ENCODE measurements at places on chromosomes 13 and 19.

DNA sequence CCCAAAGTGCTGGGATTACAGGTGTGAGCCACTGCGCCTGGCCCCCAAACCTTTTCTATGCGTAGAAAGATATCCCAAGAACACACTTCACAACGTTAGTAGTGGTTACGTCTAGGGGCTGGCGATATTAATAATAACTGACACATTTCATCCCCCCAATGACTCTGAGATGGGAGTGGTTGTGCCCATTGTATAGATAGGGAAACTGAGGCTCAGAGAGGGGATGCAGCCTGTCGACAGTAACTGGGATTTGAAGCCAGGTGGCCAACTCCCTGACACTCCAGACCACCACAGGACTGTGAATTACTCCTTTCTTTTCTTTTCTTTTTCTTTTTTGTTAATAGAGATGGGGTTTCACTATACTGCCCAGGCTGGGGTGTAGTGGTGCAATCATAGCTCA lies 25.3 kb upstream of the PTPRS start:
- no peak for DNase-seq

- DNase-seq = no peak
Measured at GRCh38 chr19:3034406-3034655, 5.3 kb upstream of the TLE2 start.

DNA sequence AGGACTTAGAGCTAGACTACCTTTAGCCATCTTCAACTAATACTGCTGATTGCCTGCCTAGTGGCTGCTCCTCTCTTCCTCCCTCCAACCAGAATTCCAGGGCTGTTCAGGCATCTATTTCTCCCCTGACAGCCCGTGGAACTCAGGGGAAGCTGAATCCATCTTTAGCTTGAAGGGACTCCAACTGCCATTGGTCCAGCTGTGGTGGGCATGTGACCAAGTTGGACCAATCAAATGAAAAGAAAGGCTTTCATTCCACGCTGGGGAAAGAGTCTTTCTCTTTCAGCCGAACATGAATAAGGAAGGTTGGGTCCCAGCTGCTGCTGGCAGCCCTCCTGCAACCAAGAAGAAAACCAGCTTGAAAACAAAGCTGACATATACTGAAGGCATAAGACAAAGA lies 168.5 kb upstream of the OBI1 start:
- no peak for DNase-seq

GRCh38 chr19:46980761-46981160 lies 38.9 kb upstream of the NPAS1 start:
- no peak for DNase-seq

- DNase-seq = no peak
Measured at GRCh38 chr19:10769533-10770491, 51.9 kb downstream of the DNM2 start.

DNA sequence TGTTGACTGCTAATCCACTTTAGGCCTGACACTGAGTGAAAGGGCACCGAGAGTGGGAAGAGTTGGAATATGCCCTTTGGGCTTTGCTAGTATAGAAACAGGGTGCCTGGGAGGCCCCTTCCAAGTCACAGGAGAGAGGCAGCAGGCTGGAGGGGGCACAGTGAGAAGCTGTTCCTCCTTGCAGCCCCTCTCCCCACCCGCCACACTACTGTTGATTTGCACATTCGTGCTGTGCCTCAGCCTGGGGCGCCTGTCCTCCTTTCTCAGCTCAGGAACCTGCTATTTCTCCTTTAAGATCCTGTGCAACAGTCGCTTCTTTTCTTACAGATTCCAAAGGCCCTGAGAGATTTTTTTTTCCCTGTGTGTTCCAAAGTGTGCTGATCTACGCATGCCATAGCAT lies 2.8 kb upstream of the B3GLCT start:
- DNase-seq = no peak

DNA sequence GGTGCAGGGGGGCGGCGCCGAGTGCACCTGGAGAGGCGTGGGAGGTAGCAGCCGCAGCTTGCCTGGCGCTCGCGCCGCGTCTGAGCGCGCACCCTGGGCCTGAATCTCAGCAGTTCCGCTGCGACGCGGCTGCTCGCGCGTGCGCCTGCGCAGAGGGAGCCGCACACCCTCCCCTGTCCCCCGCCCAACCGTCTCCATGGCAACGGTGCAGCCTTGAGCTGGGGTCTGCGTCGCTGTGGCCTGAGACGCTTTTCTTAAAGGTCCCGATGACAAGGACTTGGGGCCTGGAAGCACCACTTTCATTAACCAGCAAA lies at the start of gene PNMA8B:
TSS of gene PNMA8B (minus strand) at position 82 of the 314 bp plus-strand sequence. CDS start 402 bp downstream, outside the sequence.
- DNase-seq = peak; percentile 53

DNA sequence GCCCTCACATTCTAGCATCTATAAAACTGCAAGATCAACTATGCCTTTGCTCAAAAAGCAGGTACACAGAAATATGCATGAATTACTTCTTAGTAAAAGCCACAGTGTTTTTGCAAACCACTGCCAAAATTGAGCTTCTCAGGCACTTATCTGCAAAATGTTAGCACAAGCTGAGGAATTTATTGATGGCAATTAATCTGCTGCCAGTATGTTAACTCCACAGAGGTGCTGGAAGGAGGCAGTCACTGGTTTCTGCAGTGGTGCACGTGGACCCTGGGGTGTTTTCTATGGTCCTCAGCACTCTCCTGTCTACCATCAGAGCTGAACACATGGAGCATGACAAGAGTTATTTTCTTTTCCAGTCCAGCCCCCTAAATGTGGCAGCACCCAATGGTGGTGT lies 44.2 kb downstream of the CLDN10 start:
- no peak for DNase-seq

DNA sequence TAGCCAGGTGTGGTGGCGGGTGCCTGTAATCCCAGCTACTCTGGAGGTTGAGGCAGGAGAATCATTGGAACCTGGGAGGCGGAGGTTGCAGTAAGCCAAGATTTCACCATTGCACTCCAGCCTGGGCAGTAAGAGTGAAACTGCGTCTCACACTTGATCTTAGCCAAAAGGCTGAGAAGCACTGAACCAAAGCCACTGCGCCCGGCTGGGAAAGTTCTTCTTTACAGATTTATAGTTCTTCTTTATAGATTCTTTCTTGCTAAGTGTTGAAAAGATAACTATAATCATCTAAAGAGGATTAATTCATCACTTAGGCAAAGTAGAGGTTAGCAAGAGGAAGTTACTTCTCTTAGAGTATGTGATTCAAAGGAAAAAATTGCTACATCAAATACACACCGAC lies 11.1 kb downstream of the ZNF417 start:
- DNase-seq = no peak

DNA sequence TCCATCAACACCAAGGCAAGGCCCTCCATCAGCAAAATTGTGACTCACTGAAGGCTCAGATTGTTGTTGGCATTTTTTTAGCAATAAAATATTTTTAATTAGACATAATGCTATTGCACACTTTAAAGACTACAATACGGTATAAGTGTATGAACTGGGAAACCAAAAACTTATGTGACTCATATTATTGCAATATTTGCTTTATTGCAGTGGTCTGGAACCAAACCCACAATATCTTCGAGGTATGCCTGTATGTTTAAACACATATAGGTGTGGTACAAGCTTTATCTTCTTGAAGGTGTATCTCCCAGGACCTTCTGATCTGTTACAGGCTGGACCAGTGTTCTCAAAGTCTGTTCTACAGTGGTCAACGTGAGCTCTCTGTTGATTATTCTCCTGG lies 142.3 kb upstream of the FNDC3A start:
- no peak for DNase-seq

- DNase-seq = peak; percentile 69
Measured at GRCh38 chr19:47094557-47095475, 18.8 kb downstream of the ZC3H4 start.

DNA sequence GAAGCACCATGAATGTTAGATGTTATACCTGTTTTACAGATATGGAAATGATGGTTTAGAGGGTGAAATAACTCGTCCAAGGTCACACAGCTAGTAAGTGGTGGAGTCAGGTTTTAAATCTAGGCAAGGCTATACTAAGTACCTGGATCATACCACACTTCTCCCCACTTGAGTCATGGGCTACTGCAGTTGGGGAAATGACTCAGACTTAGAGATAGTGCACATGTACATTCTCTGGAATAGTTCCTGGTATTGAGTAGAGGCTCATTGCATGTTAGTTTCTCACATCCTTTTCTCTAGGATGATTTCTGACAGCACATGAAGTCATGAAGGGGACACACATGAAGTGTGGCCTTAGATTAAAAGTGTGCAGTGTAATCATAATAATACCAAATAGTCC lies 76.2 kb upstream of the TNFSF11 start:
- DNase-seq = no peak

DNA sequence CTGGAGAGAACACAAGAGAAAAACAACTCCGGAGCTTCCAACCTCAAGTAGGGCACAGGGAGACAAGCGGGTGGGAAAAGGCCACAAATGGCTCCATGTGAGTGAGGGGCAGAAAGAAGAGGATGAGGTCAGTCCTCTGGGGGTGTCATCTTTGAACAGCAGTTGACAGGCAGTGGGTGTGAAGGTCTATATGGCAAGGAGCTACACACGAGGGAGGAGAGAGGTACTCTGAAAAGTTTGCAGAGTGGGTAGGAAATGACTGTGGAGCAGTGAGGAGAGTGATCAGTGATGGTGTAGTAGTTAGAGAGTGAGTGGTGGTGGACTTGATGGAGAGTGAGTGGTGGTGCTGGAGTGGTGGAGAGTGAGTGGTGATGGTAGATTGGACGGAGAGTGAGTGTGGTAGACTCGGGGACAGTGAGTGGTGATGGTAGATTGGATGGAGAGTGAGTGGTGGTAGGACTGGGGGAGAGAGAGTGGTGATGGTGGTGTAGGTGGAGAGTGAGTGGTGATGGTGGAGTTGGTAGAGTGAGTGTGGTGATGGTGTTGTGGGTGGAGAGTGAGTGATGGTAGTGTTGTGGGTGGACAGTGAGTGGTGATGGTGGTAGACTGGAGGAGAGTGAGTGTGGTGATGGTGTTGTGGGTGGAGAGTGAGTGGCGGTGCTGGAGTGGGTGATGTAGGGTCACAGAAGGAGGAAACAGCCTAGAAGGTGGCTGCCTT lies 4.0 kb downstream of the TFDP1 start:
- no peak for DNase-seq

DNA sequence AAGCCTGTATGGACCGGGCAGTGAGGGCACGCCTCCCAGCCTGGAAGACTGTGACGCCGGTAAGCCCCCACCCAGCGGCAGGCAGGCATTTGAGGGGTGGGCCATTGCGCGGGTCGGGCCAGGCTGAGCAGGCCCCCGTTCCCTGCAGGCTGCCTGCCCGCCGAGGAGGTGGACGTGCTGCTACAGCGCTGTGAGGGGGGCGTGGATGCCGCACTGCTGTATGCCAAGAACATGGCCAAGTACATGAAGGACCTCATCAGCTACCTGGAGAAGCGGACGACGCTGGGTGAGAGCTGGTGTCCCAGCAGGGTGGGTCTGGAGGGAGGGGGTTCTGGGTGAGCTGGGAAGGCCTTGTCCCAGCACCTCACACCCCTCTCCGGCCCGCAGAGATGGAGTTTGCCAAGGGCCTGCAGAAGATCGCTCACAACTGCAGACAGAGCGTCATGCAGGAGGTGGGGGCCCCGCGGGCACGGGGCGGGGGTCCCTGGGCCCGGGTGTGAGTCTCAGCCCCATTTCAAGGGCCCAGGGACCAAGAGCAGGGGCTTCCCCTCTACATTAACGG lies 7.1 kb downstream of the ARHGAP45 start:
- peak; percentile 52 for DNase-seq

GRCh38 chr13:30704596-30704995 lies 30.7 kb upstream of the ALOX5AP start:
- DNase-seq = no peak

DNA sequence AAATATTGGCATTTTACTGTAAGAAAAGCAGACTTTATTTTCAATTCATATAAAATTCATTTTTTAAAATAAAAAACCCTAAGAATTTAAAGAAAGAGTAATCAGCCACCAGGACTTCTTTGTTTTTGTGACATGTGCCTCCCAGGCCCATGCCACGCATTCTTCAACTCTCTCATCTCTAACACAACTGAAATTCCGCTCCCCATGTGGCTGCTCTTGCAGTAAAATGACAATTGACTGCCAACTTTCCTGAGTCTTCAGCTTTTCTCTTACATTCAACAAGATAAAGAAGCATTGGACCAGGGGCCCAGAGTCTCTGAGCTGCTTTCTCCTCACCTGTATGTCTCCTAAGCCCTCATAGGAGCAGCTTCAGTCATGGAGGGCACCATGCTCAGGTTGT lies 372.1 kb downstream of the UQCRFS1 start:
- DNase-seq = no peak

DNA sequence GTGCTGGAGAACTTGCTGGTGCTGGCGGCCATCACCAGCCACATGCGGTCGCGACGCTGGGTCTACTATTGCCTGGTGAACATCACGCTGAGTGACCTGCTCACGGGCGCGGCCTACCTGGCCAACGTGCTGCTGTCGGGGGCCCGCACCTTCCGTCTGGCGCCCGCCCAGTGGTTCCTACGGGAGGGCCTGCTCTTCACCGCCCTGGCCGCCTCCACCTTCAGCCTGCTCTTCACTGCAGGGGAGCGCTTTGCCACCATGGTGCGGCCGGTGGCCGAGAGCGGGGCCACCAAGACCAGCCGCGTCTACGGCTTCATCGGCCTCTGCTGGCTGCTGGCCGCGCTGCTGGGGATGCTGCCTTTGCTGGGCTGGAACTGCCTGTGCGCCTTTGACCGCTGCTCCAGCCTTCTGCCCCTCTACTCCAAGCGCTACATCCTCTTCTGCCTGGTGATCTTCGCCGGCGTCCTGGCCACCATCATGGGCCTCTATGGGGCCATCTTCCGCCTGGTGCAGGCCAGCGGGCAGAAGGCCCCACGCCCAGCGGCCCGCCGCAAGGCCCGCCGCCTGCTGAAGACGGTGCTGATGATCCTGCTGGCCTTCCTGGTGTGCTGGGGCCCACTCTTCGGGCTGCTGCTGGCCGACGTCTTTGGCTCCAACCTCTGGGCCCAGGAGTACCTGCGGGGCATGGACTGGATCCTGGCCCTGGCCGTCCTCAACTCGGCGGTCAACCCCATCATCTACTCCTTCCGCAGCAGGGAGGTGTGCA lies 587 bp downstream of the S1PR4 start:
- DNase-seq = peak; percentile 74

DNA sequence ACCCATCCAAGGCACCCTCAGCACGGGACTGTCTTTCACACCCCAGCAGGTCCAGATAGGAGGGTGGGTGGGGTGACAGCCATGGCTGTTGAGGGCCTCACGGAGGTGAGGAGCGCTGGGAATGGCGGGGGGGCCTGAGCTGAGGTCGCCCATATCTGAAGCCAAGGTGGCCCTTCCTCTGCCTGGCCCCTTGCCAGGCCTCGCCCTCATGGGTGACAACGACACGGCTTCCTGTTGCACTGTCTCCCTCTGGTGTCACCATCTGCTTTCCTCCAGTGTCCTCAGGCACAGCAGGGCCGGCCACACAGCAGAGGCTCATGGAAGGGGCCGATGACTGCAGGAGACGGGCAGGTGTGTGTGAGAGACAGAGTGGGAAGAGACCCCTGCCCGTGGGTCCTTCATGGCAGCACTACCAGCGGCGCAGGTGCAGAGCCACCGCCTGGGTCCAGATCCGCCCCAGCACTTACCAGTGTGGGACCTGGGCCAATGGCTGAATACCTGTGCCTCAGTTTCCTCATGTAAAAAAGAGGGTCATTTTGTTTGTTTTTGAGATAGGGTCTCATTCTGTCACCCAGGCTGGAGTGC lies 8.1 kb upstream of the NKPD1 start:
- DNase-seq = no peak

- DNase-seq = no peak
Measured at GRCh38 chr13:39910041-39910440, 254.6 kb downstream of the COG6 start.

GRCh38 chr13:112697756-112698655 lies 8.2 kb downstream of the ATP11A start:
- peak; percentile 21 for DNase-seq
